ENCODE measurements at places on chromosomes 4 and X.
A peak's percentile ranks its signal among the peaks of the same experiment; 100 is the strongest.

DNA sequence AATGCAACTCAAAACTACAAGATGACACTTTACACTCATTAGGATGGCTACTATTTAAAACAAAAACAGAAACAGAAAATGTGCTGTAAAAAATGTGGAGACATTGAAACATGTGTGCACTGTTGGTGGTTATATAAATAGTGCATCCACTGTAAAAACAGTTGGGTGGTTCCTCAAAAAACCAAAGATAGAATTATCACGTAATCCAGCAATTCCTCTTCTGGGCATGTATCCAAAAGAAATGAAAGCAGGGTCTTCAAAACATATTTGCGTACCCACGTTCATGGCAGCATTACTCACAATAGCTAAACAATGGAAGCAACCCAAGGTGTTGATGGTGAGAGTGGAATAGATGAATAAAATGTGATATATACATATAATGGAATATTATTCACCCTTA, 967.2 kb downstream of the TRAM1L1 start:
- no peak for DNase-seq

DNA sequence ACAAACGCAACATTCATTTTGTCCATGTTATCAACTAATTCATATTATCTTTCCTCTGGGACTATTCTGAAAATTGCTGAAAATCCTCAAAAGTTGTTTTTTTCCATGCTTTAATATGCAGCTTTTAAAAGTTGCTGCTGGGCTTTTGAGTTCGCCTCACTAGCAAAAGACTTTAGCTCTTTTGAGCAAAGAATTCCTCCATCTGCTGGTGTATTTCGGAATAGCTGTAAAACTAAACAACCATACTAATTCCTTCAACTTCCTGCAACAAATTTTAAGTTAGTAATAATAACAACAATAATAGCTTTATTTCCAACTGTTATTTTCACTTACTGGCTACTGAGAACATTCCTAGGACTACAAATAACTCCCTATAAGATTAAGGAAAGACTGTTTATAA, 124.5 kb upstream of the PLAC1 start:
- peak; percentile 12 for DNase-seq

- no peak for DNase-seq
Observed at GRCh38 chrX:115341421-115341820, 51.9 kb downstream of the LUZP4 start.

GRCh38 chr4:38647101-38647819, 16.7 kb upstream of the KLF3 start:
- no peak for DNase-seq

- no peak for DNase-seq
Observed at GRCh38 chr4:74055096-74055495, 16.6 kb upstream of the CXCL3 start.

GRCh38 chrX:130251671-130252070, 17.0 kb downstream of the ZNF280C start:
- DNase-seq: no peak

DNA sequence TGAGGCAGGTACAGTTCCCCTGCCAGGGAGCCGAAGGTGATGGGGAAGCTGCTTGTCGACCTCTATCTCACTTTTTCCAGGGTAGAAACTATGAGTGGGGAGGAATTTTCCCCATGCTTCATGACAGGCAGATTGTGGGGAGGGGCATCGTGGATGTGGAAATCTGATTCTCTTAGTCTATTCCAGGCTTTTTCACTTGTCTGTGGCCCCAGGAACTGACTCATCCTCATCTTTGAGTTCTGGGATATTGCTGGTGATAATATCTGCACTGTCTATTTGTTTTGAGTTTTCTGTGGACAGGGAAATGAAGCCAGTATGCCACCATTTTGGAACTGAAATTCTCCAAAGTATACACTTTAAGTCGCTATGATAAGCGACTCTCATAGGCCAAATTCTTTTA, 7.6 kb upstream of the TLR2 start:
- DNase-seq: no peak

GRCh38 chr4:95018785-95019184, 261.0 kb downstream of the BMPR1B start:
- no peak for DNase-seq

GRCh38 chrX:121832446-121832845, 785.0 kb downstream of the GLUD2 start:
- DNase-seq: no peak

GRCh38 chr4:7675136-7675535, 240.4 kb upstream of the PSAPL1 start:
- no peak for DNase-seq

DNA sequence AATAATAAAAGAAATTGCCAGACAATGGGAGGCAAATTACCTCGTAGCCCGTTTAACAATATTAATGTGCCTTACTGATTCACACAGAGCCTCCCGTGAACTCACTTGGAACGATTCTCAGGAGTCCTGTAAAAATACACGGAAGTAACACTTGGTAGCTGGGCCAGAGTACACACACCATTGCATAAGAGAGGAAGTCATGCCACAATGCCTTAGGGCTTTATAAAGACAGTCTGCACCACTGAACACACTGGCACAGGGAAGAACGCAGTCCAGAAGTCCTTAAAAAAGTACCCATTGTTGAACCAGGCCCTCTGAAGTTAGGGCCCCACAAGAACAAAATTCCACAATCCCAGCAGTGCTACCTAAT, 15.1 kb downstream of the SLC2A9 start:
- no peak for DNase-seq

DNA sequence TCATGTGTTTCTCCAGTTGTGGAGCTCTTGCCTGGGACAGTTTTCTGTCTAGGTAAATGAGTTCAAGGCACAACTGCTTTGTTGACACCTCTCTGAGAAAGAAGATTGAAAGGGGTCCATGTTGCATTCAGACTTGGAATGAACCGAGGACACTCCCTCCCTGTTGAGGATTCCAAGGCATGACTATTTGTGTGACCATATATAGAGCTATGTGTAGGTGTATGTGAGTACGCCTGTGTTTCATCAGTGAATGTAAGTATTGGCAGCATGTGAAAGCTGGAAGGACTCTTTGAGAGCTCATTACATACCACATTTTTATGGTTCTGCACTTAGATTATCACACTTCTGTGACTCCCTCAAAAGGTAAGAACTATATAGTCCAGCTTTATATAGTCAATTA, 3.4 kb downstream of the HEPH start:
- DNase-seq: no peak

GRCh38 chr4:107993969-107994368, 4.3 kb downstream of the HADH start:
- DNase-seq: no peak

- no peak for DNase-seq
Observed at GRCh38 chr4:145878501-145879435, 59.9 kb downstream of the ZNF827 start.

- DNase-seq: no peak
Observed at GRCh38 chr4:129145222-129145730, 49.3 kb downstream of the C4orf33 start.

- DNase-seq: peak; percentile 63
Observed at GRCh38 chr4:80138551-80139538, 58.5 kb upstream of the PRDM8 start.

GRCh38 chrX:40448793-40449192, 132.0 kb upstream of the ATP6AP2 start:
- DNase-seq: no peak

DNA sequence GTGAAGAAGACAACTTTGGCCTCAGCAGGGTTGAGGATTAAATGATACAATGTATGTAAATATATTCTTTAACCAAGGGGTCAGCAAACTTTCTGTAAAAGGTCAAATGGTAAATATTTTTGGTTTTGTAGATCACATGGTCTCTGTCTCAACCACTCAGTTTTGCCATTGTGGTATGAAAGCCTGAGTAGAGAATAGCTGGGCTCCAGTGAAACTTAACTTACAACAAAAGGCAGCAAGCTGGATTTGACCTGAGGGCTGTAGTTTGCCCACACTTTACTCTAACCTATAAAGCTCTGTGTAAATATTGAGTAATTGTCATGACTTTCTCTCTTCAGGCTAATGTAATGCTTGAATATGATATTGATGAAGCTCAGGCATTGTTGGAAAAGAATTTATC, 19.6 kb downstream of the VBP1 start:
- DNase-seq: no peak

DNA sequence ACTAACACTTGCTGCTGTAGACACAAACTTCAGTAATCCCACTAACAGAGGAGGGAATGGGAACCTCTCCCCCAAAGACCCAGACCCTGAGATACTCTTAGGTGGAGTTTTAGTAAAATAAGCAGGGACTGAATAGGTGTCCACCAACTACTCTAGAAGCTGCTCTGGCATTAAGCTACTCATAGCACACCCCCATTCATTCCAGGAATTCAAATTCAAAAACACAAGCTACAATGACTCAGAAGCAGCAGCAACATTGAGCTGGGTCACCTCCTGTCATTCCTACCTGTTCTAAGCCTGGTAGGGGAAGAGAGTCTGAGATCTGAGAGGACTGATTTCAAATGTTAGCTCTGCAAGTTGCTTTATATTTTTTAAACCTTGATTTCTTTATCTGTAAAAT, 135.4 kb upstream of the FRMPD4 start:
- no peak for DNase-seq

- DNase-seq: no peak
Observed at GRCh38 chr4:68917016-68917415, 34.6 kb downstream of the UGT2A3 start.

GRCh38 chr4:41280010-41280409, 23.3 kb downstream of the UCHL1 start:
- no peak for DNase-seq

GRCh38 chr4:70533211-70533610, 14.8 kb downstream of the AMTN start:
- no peak for DNase-seq

DNA sequence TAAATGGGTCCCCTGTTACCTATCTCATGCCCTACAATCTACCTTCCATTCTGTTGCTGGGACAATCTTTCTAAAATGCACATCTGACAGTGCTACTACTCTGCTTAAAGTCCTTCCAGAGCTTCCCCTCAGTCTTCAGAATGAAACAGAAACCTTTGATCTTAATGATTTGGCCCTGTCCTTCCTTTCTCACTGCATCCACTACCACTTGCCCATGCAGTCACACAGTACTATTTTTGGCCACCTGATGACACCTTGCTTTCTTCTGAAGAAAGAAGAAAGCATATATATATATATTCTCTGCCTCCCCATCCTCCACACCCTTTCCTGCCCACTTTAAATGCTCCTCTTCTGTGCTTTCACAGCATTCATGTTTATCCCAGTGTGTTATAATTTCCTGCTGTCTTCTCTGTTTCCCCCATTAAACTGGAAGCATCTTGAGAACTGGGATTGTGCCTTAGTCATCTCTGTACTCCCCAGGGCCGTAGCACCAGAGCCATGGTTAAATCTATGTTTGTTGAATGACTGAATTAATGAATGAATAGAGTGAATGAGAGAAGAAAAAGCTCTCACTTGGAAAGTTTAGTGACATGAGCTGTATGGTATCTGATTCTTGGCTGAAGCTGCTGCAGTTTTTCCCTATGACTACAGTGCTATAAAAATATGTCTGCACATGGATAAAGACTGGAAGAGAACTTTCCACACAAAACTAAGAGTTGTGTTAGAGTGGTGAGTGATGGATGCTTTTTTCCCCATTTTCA, 56.2 kb downstream of the RTL9 start:
- no peak for DNase-seq

- DNase-seq: no peak
Observed at GRCh38 chr4:48766131-48766792, 13.8 kb downstream of the FRYL start.
